Camera-type eye (tissue), 1 donor: ENCODE measurements at places on chromosomes 13 and 19. TPM values are rescaled to one million over a fixed set of nuclear protein-coding genes. Genes with fewer than 3 reads are reported as not detected.

Gene ZNF235
- 19.1 TPM for total RNA-seq

Gene CCDC8
- 43.4 TPM for total RNA-seq

Gene PLK5
- total RNA-seq = 0.16 TPM

Gene FFAR2
- total RNA-seq = not detected

Gene KLF1
- 2.1 TPM for total RNA-seq

Gene KLK11
- 4.7 TPM for total RNA-seq

Gene CERS1
- 8.6 TPM for total RNA-seq

Gene CYP2A6
- total RNA-seq = not detected

Gene LILRA5
- 0.93 TPM for total RNA-seq

Gene URAD
- not detected for total RNA-seq

Gene TYROBP
- 10.4 TPM for total RNA-seq

Gene ATP8B3
- total RNA-seq = 2.1 TPM

Gene ZNF266
- total RNA-seq = 38.8 TPM

Gene CKM
- total RNA-seq = 122 TPM

Gene ICAM5
- total RNA-seq = 3.4 TPM

Gene SPTBN4
- 14.8 TPM for total RNA-seq

Gene LCP1
- 13.7 TPM for total RNA-seq

Gene KCNN4
- total RNA-seq = 2.1 TPM

Gene MYH14
- total RNA-seq = 29.9 TPM

Gene GIPR
- 0.11 TPM for total RNA-seq

Gene CBY2
- total RNA-seq = not detected

Gene KLK14
- not detected for total RNA-seq

Gene ONECUT3
- 0.55 TPM for total RNA-seq

Gene ZNF136
- total RNA-seq = 38.1 TPM

Gene C1QTNF9B
- total RNA-seq = 0.88 TPM

Gene KCNRG
- total RNA-seq = 5.3 TPM

Gene TINCR
- 4.8 TPM for total RNA-seq

Gene FCER2
- not detected for total RNA-seq

Gene CASP14
- 0.27 TPM for total RNA-seq

Gene ZNF208
- total RNA-seq = 34.3 TPM

Gene U2AF1L4
- total RNA-seq = 13.8 TPM

Gene MISP
- 1.4 TPM for total RNA-seq

Gene WDR18
- total RNA-seq = 52.4 TPM

Gene FFAR3
- 0.44 TPM for total RNA-seq
